Islet precursor cell (in vitro differentiated cells): ENCODE measurements at places on chromosomes 13 and 19.

DNA sequence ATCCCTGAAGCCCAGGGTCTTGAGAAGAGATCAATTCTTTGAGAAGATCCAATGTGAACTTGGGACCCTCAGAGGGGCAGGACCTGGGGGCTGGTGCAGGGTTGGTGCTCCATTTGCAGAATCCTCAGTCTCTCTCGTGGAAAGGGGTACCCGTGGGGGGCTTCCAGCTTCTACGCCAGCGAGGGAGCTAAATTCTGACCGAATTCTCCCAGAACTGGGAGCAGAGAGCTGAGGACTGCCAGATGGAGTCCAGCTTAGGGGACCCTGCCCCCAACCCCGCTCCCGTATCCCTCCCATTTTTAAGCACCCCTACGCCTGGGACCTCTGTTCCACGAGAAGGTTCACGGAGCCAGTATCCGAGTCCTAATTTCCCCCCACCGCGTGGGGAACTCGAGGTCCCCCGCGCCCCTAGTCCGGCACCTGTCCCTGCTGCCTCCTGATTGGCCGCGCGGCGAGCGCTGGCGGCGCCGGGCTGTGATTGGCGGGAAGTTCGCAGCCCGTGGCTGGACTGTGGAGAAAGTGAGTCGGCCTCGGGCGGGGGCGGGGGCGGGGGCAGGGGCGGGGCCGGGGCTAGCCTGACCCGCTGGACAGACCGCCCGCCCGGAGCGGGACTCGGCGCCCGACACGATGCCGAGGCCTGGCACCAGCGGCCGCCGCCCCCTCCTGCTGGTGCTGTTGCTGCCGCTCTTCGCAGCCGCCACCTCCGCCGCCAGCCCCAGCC is 4.4 kb upstream of the LTBP4 start:
- peak; percentile 87 for DNase-seq

GRCh38 chr13:35826626-35827254 is 304.4 kb downstream of the DCLK1 start:
- no peak for DNase-seq

DNA sequence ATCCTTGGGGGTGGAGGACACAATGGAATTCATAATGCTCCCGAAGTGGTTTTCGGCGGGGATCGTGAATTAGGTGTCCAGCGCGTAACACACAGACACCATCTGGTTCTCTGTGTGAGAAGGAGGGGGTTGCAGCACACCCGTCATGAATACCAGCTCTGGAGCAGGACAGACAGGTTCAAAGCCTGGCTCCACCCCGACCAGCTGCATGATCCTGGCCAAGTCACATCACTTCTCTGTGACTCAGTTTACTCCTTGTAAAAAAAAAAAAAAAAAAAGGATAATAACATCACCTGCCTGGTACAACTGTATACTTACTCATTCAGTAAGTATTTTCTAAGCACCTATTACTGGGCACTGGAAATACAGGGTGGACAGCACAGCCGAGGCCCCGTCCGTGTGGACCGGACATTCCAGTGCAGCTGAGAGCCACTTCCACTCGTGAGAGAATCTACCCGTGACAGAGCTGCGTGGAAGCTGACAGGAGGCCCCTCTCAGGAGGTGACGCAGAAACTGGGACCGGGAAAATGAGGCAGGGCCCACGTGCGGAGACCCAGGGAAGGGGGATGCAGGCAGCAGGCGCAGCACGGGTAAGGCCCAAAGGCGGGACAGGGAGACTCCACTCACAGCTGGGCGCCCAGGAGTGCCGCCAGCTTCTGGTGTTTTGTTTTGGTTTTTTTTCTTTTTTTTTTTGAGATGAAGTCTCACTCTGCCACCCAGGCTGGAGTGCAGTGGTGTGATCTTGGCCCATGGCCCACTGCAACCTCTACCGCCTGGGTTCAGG is 12.0 kb downstream of the RDH13 start:
- DNase-seq, result no peak

- DNase-seq, result no peak
Measured at GRCh38 chr19:1229056-1229923, 8.5 kb downstream of the CBARP start.

DNA sequence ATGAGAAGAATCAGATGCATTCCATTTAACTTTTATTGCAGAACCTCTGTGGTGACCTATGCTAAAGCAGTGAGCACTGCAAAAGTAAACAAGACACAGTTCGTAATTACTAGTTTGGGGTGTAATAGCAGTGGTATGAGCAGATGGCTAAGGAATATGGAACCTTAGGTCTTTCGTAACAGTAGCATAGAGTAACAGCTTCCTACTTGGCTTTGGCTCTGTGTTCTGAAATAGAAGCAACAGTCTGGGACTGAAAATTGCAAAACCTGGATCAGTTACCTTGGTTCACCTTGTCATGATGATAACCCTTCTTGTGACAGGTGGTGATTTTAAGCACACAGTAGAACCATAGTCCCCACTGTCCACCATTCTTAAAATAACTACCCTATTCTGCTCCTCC is 303.4 kb downstream of the GPC6 start:
- DNase-seq, result no peak

- no peak for DNase-seq
Measured at GRCh38 chr13:112687836-112688559, 1.8 kb upstream of the ATP11A start.

DNA sequence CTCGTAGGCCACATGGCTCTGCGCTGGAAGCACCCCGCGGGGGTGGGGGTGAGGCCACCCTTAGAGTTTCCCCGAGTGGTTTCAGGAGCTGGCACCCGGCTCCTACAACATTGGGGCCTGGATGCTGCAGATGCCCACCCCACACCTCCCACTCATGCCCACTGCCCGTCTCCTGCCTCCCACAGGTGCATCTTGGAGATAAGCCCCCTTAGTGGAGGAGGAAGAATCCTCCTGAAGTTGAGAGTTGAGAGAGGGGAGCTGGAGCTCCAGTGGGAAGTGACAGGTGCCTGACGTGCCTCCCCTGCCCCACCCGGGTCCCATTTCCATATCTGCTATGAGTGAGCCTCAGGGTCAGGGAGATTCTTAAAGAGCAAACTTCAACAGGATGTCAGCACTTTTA is 341.3 kb downstream of the TEX29 start:
- DNase-seq, result peak; percentile 40
